Stimulated activated CD8-positive, alpha-beta memory T cell treated with anti-CD3 and anti-CD28 coated beads, Interleukin-7, amount 100 ng/mL, for 1 hour (primary cell): ENCODE measurements at places on chromosomes 13 and 19.

DNA sequence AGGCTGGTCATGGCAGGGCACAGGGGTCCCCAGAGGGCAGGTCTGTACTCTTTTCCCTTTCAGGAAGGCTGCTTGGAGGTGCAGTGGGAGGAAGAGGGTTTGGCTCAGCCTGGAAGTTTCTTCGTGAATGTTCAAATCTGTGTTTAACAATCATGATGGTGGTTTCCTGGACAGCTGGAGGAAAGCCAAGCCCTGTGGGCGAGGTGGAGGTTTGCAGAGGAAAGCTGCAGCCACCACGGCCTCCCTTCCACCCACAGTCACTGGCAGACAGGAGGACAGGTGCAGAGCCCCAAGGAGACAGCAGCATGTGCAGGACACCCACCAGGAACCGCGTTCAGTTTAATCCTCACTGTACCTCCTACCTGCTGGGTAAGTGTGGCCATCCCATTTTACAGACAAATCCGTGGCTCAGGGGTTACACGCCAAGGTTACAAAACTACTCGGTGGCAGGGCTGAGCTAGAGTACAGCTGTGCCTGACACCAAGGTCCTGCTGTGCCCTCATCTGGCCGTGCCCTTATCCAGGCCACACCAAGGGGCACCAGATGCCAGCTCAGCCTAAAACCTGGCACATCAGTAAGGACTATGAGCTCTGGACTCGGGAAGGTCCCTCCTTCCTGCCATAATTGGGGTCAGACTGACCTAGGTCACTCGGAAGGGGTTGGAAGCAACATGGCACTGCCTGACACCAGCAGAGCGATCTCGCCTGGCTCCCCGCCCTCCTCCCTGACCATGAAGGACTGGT lies 34.1 kb downstream of the SUGP2 start:
- no peak for DNase-seq

GRCh38 chr19:45424191-45425058 lies 708 bp upstream of the ERCC1 start:
- DNase-seq = no peak

DNA sequence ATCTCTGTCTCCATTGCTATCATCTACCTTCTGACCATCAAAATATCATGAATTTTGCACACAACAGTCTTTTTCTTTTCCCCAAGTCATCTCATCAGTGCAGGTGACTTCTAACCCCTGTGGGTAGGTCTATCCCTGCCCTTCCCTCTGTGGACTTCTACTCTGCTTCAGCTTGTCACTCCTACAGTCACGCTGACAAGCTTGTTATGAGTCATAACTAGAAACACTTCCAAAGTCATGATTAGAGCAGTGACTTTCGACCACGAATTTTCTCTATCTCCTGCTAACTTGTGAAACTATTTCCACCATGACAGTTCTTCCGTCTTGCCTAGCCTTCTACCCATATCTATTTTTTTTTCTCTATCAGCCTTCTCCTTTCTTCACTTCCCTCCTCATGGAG lies 343.7 kb upstream of the ARGLU1 start:
- no peak for DNase-seq

DNA sequence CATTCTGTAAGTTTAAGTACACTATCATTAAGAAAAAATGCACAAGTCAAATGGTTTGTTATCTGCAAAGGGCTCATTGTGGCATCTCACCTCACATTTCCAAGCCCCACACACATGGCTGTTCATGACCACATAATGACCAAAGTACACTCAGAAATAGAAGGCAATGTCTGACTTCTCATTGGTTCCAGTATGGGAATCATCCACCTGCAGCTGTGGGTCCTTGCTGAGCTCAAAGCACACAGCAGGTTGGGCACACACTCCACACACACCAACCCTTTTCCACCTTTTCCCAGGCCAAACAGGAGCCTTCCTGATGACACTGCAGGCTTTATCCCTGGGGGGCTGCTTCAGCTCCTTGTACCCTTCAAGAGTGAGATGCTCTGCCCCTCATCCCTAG lies 11.8 kb downstream of the CLC start:
- DNase-seq = no peak

DNA sequence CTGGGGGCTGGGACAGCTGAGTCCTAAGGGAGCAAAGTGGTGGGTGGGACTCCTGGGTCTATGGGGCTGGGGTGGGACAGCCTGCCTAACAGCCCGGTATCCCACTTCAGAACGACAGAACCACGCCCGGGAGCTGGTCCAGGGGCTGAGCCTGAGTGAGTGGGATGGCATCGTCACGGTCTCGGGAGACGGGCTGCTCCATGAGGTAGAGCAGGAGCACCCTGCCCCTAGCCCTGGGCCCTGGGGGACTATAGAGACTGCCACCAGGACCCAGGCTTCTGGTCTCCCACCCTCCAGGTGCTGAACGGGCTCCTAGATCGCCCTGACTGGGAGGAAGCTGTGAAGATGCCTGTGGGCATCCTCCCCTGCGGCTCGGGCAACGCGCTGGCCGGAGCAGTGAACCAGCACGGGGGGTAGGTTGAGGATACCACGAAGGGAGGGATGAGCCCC lies 8.6 kb downstream of the SPHK2 start:
- no peak for DNase-seq

DNA sequence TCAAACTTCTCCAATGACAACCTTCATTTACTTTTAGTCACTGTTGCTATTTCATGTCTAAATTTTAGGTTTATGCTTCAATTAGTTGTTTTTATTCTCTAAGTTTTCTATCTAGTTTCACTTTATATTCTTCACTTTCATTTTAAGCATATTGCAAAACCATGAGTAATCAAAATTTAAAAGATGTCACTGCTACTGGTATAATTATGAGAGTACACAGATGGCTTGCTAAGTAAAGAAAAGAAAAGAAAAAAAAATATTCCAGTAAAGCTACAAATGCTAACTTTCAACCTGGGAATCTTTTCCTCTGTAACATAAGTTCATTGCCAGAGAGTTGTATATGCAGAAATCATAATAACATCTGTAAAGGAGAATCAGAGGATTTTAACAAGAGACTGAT lies 1624.7 kb downstream of the PCDH9 start:
- DNase-seq = no peak
